HL-60 (cell line): ENCODE measurements at places on chromosomes 7 and 10.

DNA sequence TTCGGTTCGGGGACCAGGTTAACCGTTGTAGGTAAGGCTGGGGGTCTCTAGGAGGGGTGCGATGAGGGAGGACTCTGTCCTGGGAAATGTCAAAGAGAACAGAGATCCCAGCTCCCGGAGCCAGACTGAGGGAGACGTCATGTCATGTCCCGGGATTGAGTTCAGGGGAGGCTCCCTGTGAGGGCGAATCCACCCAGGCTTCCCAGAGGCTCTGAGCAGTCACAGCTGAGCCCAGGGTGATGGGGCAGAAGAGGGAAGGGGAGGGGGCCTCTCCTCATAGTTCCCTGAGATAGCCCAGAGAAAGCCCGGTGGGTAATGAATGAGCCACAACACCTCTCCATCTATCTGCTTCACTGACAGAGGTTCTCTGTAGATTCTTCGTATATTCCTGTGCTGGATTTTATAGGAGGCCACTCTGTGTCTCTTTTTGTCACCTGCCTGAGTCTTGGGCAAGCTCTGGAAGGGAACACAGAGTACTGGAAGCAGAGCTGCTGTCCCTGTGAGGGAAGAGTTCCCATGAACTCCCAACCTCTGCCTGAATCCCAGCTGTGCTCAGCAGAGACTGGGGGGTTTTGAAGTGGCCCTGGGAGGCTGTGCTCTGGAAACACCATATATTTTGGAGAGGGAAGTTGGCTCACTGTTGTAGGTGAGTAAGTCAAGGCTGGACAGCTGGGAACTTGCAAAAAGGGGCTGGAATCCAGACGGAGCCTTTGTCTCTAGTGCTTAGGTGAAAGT is 16.4 kb downstream of the PRSS2 start:
- no peak for DNase-seq

GRCh38 chr10:3568983-3569382 is 216.0 kb downstream of the KLF6 start:
- DNase-seq, result no peak

DNA sequence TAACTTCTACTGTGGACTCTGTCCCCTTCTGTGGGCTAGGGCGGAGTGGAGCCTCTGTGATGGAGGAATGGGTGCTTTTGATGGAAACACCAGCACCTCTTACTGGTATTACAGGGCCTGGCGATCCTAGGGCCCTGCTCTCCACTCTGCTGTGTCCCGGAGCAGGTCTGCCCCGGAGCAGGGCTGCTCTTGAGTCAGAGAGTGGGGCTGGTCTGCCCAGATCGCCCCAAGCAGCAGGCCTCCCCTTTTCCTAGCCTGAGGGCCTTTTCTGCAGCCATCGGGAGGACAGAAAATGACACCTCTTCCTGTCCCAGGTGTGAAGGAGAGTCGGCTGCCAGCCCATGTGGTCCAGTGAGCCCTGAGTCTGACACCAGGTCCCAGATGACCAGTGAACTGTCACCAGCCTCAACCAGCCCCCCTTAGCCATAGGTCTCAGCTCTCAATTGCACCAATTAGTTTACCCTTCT is 1.4 kb downstream of the ZNF282 start:
- DNase-seq, result no peak

DNA sequence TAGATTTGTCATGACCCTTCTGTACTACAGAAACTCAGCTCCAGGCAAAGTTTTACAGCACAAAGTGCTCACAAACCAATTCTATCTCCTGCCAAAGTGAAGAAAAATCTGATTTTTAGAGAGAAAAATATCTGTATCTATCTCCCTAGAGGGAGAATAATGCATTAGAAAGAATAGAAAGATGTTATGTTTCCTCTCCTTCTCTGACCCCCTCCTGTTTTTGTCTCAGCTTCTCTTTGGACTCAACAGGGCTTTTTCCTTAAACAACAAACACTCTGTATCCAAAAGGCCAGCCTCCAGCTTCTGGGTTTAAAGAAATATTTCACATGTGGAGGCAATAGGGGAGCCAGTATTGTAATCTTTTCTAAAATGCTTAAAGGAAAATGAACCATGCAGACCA is 627.4 kb downstream of the REEP3 start:
- no peak for DNase-seq

DNA sequence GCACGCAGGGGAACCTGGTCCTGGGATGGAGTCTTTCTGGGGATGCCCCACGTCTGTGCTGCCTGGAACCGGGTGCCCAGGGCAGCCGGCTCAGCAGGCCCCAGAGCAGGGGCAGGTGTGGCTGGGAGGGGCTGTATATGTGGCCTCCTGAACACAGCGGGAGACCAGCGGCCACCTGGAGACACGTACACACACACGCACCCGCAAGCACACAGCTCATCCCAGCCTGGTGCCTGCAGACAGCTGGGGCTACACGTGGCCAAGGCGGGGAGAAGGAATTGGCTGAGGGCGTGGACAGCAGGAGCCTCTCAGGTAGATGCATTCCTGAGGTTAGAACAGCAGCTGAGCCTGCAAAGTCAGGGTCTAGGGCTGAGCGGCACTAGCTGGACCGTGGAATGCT is 14.0 kb downstream of the ADAM8 start:
- DNase-seq, result no peak
